HAP-1 (cell line): ENCODE measurements at places on chromosomes 16 and 17.

DNA sequence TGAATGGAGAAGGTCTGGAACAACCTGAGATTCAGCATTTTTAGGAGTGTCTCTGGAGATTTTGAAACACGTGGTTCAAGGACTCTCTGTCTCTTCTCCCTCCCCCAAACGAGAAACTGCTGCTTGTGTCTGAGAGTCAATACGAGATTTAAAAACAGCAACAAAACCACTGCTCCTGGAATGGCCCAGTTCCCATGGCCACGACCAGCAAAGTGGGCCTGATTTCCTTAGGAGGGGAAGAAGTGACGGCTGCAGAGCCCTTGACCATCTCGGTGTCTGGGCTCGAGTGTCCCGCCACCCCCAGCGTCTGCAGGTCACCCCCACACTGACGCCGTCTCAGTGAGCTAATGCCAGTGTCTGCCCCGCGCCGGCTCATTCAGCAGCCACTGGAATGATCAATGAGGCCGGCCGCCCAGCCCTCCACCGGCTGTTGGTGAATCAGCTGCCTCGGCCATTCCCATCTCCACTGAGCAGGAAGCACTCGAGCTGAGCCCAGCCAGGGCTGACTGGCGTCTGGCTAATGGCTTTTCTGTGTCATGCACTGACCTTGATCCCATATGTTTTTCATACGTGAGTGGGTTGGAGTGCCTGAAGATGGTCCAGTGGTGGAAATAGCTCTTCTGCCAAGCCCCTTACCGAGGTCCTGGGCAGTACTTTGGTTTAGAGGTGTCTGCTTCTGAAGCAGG, 151.8 kb downstream of the PITPNC1 start:
- peak; percentile 18 for DNase-seq

- DNase-seq = no peak
Measured at GRCh38 chr17:16882243-16882925, 89.5 kb downstream of the TNFRSF13B start.

- DNase-seq = no peak
Measured at GRCh38 chr17:56113486-56113885, 39.8 kb upstream of the ANKFN1 start.

- DNase-seq = no peak
Measured at GRCh38 chr17:35548208-35548810, 10.8 kb upstream of the SLFN12L start.

GRCh38 chr17:17119533-17119932, 77.3 kb downstream of the MPRIP start:
- no peak for DNase-seq

DNA sequence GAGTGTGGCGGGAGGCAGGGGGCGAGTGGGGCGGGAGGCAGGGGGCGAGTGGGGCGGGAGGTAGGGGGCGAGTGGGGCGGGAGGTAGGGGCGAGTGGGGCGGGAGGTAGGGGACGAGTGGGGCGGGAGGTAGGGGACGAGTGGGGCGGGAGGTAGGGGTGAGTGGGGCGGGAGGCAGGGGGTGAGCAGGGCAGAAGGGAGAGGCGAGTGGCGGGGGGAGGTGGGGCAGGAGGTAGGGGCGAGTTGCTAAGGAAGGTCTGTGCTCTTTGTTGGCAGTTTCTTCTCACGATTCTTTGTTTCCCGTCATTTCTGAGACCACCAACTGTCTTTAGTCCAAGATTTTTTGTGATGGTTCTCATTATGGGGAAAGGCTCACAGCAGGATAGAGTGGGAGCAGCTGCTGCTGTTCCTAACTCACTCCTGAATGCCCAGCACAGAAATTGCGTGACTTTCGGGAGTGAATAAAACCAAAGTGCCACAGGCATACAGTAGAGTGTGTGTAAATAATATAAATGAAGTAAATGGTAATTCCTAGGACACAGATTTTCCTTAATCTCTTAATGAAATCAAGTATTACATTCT, 44.7 kb downstream of the COG7 start:
- DNase-seq = no peak
